Activated CD8-positive, alpha-beta memory T cell treated with anti-CD3 and anti-CD28 coated beads, Interleukin-2, amount 10 ng/mL, durations not matched to agents 7 days and 5 days (primary cell): ENCODE measurements at places on chromosomes 1 and 21.

DNA sequence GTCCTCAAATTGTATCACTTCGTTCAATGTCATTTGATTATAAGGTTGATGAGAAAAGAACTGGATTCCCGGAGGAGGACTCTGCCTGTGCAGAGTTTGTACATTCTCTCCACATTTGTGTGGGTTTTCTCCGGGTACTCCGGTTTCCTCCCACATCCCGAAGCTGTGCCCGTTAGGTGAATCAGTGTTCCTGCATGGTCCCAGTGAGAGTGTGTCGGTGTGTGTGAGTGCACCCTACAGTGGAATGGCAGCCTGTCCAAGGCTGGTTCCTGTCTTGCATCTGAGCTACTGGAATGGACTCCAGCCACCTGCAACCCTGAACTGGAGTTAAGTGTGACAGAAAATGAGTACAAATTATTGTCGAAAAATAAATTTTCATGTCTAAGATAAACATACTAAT is 92.2 kb upstream of the KCTD3 start:
- no peak for DNase-seq

GRCh38 chr21:8994640-8995511 is 1526.5 kb upstream of the TPTE start:
- DNase-seq = no peak

DNA sequence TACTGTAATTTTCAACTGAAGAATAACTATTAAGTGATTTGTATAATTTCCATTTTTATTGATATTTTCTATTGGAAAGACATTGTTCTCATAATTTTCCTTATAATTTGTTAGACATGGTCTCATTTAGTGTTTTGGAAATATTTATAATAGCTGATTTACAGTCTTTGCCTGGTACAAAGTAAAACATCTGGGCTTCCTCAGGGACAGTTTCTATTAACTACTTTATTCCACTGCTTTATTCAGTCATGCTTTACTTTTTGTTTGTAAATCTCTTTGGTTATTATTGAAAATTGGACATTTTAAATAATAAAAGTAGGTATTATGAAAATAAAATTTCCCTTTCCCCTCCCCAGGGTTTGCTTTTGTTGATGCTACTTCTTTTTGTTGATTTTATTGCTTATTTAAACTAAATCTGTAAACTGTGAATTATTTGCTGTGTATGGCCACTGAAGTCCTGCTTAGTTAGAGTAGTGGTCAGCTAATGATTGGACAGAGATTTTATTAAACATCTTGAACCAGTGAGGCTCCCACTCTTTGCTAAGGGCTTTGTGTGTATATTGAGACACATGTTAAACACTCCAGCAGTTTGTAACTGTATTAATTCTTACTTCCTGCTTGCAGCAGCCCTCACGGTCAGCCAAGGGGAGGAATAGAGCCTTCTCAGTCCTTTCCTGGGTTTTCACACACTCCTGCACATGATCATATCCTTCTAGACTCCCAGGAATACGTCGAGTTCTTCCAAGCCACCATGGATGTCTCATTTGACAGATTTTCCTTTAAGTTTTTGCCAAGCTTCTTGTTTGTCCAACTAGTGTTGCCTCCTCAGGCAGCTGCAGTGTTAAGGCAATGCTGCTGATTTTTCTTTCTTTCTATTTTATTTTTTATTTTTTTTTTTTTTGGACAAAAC is 994.6 kb upstream of the PRMT6 start:
- no peak for DNase-seq

GRCh38 chr1:155970531-155971167 is 7.7 kb downstream of the ARHGEF2 start:
- peak; percentile 58 for DNase-seq

- no peak for DNase-seq
Measured at GRCh38 chr1:87720561-87720960, 391.9 kb downstream of the LMO4 start.

- DNase-seq = no peak
Measured at GRCh38 chr1:202250982-202251381, 57.4 kb downstream of the LGR6 start.

DNA sequence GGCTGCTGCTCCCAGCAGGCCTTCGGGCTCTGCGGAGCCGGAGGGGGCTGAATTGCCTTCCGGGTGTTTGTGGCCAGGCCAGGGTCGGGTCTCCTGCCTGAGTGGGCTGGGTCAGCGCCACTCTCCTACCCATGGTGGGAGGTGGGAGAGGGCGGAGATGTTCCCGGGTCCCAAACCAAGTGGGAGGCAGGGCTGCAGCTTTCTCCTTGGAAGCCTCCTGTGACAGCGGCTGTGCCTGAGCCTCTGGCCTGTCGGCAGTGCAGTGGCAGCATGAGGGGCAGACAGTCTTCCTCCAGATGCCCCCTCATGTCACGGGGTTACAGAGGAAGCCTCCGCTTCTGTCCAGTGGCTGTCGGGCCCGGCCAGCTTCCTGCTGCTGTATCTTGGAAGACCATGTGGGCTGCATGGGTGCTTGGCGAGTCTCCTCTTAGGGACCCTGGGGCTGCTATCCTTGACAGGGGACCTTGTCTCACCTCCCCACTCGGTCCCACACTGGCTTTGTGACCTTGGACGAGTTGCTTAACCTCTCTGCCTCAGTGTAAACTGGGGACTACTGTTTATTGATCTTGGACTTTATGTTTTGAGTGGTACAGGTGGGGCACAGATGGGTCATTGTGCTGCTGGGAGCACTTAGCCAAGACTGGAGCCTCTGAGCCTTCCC is 4.3 kb downstream of the SKI start:
- no peak for DNase-seq

DNA sequence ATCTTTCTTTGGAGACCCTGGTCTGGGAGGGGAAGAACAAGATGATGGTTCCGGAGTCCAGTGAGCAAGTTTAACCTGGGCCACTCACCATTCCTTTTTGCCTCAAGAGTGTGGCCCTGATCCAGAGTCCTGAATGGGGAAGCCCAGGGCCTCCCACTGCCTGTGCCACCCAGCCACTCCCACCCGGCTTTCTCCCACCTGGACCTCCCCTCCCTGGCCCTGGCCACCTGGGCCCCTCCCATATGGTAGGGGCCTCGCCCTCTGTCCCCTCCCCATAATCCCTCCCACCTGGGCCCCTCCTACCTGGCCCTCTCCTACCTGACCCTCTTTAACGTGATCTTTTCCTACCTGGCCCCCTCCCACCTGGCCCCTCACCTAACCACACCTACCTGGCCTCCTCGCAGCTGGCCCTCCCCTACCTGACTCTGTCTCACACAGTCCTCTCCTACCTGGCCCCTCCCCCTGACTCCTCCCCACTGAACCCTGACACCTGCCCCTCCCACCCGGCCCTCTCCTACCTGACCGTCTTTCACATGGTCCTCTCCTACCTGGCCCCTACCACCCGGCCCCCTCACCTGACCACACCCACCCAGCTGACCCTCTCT is 220.7 kb upstream of the VAMP3 start:
- no peak for DNase-seq

DNA sequence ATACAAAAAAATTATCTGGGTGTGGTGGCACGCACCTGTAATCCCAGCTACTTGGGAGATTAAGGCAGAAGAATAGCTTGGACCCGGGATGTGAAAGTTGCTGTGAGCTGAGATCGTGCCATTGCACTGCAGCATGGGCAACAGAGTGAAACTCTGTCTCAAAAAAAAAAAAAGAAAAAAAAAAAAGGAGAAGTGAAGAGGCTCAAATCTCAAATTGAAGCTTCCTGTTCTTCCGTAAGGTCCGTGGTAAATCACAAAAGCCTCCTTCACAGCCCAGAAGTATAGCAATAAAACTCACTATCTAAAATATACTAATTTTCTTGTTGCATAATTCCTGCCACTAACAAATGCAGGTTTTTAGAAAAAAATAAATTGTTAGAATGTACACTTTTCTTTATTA is 498.2 kb upstream of the BRINP3 start:
- no peak for DNase-seq

DNA sequence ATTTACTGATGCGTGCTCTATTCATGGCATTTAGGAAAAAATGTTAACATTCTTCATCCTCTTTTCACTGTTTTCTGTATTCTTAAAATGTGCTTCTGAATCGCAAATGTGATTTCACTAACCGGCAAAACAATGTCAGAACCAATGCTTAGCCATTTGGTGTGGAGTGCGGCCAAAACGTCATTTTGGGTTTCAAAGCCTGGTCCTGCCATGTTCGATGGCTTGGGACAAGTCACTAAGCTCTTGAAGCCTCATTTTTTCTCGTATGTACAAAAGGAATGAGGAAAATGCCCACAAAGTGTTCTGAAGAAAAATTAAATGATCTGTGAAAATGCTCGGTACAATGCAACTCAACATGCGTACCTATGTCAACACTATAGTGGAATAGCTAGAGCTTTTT is 175.3 kb downstream of the APP start:
- DNase-seq = no peak

GRCh38 chr1:36304970-36305914 is 926 bp upstream of the SH3D21 start:
- no peak for DNase-seq

- DNase-seq = no peak
Measured at GRCh38 chr1:212283741-212284140, 1.5 kb upstream of the PPP2R5A start.

GRCh38 chr1:4120557-4121292 is 220.7 kb upstream of the C1orf174 start:
- no peak for DNase-seq

- DNase-seq = no peak
Measured at GRCh38 chr1:21495225-21495820, 13.9 kb upstream of the ALPL start.

DNA sequence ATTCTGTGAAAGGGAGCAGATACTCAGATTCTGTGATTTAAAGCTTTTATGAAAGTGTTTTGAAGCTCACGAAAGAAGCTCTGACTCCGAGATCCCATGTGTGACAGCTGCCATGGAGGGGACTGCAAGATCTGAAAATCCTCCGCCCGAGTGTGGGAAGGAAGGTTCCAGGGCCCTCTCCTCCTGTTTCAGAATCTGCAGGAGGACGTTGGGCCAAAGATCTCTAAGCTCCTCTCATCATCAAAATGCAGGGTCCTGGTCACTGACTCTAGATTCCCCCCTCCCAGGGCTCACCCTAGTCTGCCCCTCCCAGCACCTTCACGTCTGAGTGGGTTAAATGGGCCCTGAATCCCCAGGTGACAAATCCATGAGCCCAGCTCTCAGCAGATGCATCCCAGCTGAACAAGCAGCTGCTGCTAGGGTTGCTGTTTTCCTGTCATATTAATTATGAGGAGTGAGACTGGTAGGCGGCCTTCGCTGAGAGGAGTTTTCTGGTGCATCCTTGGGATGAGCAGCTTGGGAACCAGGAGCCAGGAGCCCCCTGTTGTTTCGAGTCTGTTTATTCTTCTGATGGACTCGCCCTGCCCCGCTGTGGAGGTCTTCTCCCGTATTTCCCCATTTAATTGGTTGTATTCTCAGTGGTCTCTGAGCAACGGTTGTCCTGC is 402.0 kb downstream of the MATN1 start:
- DNase-seq = no peak

DNA sequence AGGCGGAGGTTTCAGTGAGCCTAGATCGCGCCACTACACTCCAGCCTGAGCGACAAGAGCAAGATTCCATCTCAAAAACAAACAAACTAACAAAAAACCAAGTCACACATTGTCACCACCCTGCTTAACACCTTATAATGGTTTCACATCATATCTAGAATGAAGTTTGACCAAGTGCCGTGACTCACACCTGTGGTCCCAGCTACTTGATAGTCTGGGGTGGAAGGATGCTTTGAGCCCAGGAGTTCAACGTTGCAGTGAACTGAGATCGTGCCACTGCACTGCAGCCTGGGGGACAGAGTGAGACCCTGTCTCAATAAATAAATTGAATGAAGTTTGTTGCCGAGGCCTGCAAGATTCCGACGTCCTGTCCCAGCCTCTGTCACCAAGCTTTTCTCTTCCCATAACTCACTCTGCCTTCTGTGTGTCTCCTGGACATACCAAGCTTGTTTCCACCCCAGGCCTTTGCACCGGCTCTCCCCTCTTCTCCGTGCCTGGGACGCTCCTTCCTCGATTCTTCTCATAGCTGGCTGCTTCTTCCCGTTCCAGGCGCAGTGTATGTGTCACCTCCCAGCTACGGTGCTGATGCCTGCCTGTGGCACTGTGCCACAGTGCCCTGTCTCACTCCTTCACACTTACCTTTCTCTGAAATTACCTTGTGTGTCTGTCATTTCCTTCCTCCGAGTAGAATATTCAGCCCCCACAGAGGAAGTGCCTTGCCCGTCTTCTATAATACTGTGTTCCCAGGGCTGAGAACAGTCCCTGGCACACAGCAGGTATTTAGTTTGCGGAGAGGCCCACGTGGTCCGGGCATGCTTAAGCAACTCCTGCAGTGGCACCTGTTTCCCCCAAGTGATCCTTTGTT is 3.8 kb upstream of the SELENON start:
- peak; percentile 72 for DNase-seq

GRCh38 chr21:37631319-37632117 is 264.9 kb downstream of the DYRK1A start:
- DNase-seq = no peak

DNA sequence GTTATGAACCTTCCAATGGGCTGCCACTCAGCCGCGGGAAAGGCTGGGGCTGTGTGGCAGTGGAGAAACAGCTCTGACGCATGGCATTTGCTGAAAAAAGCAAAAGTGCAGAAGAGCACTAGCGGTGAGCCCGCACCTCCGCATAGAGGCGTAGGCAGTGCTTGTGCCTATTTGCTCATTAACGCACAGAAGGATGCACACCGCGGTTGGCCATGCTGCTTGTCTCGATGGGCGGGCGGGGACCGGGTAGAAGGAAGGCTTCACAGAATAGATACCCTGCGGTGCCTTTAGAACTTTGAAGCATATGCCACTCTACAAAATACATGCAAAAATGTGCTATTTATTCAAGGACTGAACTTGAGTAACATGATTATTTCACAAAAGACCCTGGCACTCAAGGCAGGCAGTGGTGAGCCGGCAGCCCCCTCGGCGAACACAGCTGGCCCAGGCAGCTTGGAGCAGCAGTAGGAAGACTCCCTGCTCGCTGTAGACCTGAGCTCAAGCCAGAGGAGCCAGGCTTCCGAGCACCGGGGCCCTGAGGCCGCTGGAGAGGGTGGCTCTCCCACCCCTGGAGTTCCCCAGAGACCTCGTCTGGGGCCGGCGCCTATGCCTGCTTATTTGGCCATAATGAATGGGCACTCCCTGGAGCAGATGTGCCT is 71.5 kb downstream of the SIK1 start:
- no peak for DNase-seq

GRCh38 chr1:44828003-44828651 is 14.9 kb downstream of the PTCH2 start:
- no peak for DNase-seq

GRCh38 chr21:16563795-16564194 is 834.0 kb downstream of the USP25 start:
- DNase-seq = no peak

- DNase-seq = no peak
Measured at GRCh38 chr1:60973668-60974067, 108.7 kb upstream of the NFIA start.

GRCh38 chr1:116852910-116853309 is 56.8 kb upstream of the PTGFRN start:
- DNase-seq = no peak
